Neural progenitor cell (in vitro differentiated cells): ENCODE measurements at places on chromosomes 12 and 14. TPM values are rescaled to one million over a fixed set of nuclear protein-coding genes. Genes with fewer than 3 reads are reported as not detected.

Gene SDR9C7
- 0.28 and 0.32 TPM in 2 replicates for total RNA-seq

Gene GDF3
- total RNA-seq, result not detected in 2 replicates

Gene DIO2
- 0.03 and 0.07 TPM in 2 replicates for total RNA-seq

Gene DTX1
- total RNA-seq, result 0.49 and 5.2 TPM in 2 replicates

Gene KRT80
- total RNA-seq, result 0.12 TPM in 1 of 2 replicates, not detected in the other

DNA sequence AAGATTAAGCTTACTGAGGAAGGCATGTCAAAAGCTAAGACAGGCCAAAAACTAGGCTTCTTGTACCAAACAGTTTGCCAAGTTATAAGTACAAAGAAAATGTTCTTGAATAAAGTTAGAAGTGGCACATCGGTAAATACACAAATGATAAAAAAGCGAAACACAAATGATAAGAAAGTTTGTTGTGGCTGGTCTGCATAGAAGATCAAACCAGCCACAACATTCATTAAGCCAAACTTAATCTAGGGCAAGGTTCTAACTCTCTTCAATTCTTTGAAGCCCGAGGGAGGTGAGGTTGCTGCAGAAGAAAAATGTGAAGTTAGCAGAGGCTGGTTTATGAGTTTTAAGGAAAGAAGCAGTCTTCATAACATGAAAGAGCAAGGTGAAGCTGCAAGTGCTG, 1119.6 kb upstream of the FLRT2 start:
- peaks cover under 1% of the 10 kb centered on the region for H3K4me1 ChIP-seq
- DNase-seq, result no peak
- H3K27ac ChIP-seq, result no peak overlapping the region
- H3K4me3 ChIP-seq, result no peak overlapping the region
- H3K36me3 ChIP-seq, result peaks cover 3% of the 10 kb centered on the region

DNA sequence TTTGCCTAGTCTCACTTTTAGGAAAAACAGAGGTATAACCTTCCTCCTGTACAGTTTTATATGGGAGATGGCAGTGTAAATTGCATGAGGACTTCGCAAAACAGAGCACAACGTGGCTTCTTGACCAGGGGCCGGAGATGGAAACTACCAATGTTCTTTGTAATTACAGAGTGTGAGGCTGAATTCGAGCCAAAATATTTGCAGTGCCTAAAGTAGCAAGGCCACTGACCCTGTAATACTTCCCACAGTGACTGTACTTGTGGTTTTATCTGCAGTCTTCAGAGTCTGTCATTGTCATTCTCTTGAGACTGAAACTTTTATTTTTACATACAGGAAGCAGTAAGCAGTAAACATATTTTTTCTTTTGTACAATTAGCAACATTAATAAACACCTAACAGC, 98.9 kb downstream of the RERG start:
- H3K4me3 ChIP-seq, result no peak overlapping the region
- H3K4me1 ChIP-seq, result no peaks in the 10 kb centered on the region
- H3K27ac ChIP-seq, result no peak overlapping the region
- H3K36me3 ChIP-seq, result no peaks in the 10 kb centered on the region
- no peak for DNase-seq

DNA sequence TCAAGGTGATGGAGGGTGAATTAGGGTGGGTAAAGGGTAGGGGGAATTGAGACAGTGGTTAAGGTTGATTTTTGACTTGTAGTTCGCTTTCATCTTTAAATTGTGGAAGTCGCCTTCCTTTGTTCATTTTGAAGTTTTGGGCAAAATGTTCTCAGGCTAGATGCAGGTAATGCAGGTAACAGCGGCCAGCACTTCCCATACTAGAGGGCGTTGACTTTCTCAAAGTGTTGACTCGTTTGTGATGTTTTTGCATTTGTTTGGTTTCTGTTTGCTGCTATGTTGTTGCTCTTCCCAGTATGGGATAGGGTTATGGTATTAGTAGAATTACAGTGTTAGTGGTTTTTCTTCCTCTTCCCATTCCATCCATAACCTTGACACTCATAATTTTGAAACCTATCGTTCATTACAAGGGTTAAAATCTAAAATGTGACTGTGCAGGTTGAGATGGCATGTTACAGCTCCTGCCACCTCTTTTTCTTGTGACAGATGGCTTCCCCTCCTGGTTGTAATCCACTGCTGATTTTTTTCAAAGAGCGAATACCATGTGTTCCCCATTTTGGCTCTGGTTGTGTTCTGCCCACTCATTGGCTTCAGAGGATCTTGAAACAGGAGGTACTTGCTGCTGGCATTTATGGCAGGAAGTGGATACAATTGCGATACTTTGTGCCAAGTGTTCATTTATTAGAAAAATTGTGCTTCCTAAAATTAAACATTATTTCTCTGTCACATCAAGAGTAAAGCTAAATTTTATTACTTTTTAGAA, 57.1 kb downstream of the ERC1 start:
- no peaks in the 10 kb centered on the region for H3K27me3 ChIP-seq
- no peak overlapping the region for H3K27ac ChIP-seq

GRCh38 chr12:3310271-3311026, 180.6 kb upstream of the PRMT8 start:
- no peak for DNase-seq
- H3K4me3 ChIP-seq, result no peak overlapping the region
- no peak overlapping the region for H3K27ac ChIP-seq
- no peaks in the 10 kb centered on the region for H3K36me3 ChIP-seq
- no peaks in the 10 kb centered on the region for H3K4me1 ChIP-seq

- H3K4me3 ChIP-seq, result no peak overlapping the region
- peaks cover 2% of the 10 kb centered on the region for H3K36me3 ChIP-seq
- DNase-seq, result no peak
- H3K27ac ChIP-seq, result no peak overlapping the region
- H3K4me1 ChIP-seq, result no peaks in the 10 kb centered on the region
- H3K27me3 ChIP-seq, result no peaks in the 10 kb centered on the region
Observed at GRCh38 chr14:102965971-102966655, 43.6 kb downstream of the AMN start.

DNA sequence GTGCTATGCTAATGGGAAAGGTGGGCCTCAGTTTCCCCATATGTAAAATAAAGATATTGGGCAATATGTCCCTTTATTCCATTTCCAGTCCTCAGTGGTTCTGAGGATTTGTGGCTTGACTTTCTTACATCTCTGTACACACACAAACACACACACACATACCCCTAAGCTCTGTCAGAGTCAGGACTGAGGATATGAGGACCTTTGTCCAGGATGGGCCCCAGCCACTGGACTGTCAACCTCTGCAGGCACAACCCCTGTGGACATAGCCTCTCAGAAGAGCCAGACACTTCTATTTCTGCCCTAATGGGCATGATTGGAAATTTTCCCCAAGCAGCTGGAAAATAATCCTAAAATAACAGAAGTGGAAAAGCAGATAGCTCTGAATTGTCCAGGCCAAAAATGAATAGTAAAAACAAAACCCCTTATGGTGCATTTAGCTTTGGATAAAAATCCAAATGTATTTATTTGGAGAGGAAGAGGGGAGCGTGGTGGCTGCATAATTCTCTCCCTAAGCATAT, 50.2 kb downstream of the RIN3 start:
- no peaks in the 10 kb centered on the region for H3K4me1 ChIP-seq
- DNase-seq, result no peak
- H3K27ac ChIP-seq, result no peak overlapping the region
- H3K27me3 ChIP-seq, result no peaks in the 10 kb centered on the region
- no peak overlapping the region for H3K4me3 ChIP-seq
